ENCODE measurements at places on chromosomes 7 and 10.
A peak's percentile ranks its signal among the peaks of the same experiment; 100 is the strongest.

DNA sequence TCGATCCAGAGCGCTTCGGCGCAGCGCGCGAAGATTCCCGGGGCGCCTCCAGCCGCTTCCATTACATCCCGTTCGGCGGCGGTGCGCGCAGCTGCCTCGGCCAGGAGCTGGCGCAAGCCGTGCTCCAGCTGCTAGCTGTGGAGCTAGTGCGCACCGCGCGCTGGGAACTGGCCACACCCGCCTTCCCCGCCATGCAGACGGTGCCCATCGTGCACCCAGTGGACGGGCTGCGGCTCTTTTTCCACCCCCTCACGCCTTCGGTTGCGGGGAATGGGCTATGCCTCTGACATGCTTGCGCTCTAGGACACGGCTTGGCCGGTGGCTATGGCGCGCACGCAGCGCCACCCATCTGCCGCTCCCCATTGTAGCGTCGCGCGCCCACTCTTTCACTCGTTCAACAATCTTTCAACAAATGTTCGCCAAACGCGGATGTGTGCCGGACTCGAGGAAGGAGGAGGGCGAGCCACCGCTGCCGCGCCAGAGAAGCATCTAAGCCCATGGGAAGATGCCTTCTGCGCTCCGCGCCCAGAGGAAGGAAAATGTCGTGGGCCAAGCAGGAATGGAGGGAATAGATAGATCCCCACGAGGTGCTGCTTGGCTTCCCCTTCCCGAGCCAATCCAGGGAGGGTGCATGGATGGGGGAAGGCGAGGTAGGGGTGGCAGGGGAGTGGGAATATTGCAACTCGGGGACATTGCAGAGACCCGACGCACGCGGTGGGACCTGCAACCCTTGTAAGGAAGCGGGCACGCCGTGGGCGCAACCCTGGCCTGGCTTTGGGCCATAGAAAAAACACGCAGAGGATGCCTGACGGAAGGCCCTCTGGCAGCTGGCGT is 5.1 kb upstream of the CYP26A1 start:
- peak; percentile 49 for DNase-seq

- peak; percentile 3 for DNase-seq
Measured at GRCh38 chr7:16397501-16398145, 23.7 kb downstream of the CRPPA start.

- DNase-seq: no peak
Measured at GRCh38 chr10:117418121-117418520, 42.9 kb upstream of the PDZD8 start.

GRCh38 chr7:151687523-151688235 is 168.0 kb upstream of the RHEB start:
- DNase-seq: peak; percentile 96

DNA sequence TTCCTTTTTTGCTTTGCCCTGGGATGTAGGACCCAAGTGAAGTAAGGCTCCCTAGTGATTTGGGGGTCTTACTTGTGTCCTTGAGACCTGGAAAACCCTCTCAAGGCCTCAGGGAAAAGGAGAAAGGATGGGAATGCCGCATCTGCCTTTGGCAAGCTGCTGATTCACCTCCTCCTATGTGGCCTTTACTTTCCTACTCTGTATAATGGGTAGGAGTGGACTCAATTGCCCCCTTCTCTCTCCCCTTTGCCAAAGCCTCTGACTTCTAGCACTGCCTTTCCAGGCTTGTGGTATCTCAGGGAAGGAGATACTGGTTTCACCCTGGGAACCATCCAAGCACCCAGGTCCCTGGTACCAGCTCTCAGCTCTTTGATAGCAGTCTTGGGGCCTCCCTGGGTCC is 35.4 kb downstream of the UNC5B start:
- no peak for DNase-seq

- DNase-seq: peak; percentile 48
Measured at GRCh38 chr7:16114633-16115032, 306.7 kb downstream of the CRPPA start.

DNA sequence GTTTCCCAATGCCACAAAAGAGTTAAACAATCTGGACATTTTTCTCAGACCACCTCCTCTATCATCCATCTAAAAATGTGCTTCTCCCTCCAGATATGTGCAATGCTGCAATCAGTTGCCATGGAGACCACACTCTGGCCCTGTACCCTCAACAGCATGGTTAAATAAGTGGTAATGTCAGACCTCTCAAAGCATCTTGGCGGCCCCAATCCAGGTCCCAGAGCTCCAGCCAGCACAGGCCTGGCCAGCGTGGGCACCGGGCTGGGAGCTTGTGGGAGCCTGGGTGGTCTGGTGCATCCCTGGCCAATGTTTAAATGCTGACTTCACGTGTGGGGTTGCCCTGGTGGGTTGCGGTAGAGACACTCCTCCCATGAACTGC is 362.9 kb upstream of the ZNF32 start:
- no peak for DNase-seq

DNA sequence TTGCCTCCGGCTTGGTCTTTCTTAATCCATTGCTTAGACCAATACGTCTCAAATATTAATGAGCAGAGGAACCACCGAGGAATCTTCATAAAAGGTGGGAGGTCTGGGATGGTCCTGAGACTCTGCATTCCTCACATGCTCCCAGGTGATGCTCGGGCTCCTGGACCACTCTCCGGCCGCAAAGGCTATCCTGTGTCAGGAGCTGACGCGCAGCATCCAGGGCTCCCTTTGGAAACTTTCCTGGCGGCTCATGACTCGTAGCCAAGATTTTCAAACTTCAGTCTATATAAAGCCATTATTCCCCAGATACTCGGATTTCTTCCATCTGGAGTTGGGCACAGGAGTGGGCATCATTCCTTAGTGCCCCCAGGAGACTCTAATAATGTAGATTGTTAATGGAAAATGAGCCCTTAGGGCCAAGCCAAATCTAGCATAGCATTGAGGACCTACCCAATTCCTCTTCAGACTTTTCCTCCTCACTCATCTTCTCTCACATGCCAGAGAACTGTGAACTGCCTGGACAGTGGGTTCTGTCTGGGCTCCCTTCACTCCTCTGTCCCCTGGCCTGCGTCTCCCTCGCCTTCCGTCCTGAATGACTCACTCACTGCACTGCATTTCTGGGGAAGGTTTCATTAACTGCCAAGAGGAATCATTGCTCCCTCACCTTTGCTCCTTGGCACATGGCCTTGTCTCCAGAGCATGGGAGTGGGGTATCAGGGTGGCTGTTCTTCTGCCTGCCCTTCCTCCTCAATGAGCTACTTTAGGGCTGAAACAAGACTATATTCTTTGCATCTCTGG is 89.3 kb downstream of the MKI67 start:
- DNase-seq: peak; percentile 61

- DNase-seq: no peak
Measured at GRCh38 chr7:157373493-157373892, 36.7 kb downstream of the DNAJB6 start.

DNA sequence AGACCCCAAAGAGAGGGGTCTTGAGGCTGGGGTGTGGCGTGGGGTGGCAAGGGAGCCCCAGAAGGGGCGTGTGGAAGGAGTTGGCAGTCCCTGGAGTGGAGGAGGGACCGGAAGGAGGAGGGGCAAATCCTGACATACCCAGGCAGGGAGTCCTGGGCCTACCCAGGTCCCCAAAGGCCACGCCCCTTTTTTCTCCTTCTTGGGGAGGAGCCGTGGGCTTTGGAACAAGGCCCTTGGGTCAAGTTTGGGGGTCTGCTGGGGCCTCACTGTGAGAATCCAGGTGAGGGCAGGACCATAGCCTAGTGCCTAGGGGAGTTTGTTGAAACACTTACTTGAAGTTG is 1.2 kb upstream of the SMARCD3 start:
- peak; percentile 75 for DNase-seq

DNA sequence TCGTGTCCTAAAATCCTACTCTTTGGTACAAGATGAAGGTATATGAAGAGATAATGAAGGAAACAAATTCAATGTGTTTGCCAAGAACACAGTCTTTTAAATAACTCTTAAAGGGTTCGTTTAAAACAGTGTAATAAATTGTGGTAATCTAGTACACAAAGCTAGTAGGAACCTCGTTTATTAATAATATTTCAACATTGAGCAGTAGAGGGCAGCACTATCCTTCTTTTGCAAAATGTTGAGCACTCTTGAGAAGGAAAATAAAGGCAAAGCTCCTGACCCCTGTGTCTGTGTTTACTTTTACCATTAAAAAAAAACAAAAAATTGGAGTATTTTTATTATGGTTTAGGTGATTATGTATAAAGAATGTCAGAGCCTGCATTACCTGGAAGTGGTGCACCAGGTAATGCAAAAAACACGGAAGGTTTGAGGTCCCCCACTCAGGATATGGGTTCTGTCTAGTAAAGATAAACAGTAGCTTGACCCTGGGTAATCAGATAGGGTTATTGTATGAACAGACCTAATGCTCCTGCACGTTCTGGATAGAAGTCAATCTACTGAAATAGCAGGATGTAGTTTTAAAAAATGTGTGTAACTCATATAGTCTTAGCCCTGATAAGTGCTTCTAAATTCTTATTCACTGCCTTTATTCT is 5.7 kb upstream of the GOT1 start:
- DNase-seq: peak; percentile 66

GRCh38 chr7:83150310-83150709 is 12.4 kb downstream of the PCLO start:
- DNase-seq: no peak

- DNase-seq: no peak
Measured at GRCh38 chr10:126670895-126671261, 385 bp upstream of the C10orf90 start.

Data from GM23248 (cell line).